Stimulated activated CD4-positive, alpha-beta T cell treated with anti-CD3 and anti-CD28 coated beads, Interleukin-15, amount 100 ng/mL, for 1 hour (primary cell): ENCODE measurements at places on chromosomes 4 and X.

- no peak for DNase-seq
Observed at GRCh38 chrX:39601231-39602177, 496.3 kb downstream of the BCOR start.

- DNase-seq = no peak
Observed at GRCh38 chrX:154775419-154776349, 13.0 kb downstream of the DKC1 start.

- DNase-seq = no peak
Observed at GRCh38 chr4:28709891-28710290, 1849.2 kb downstream of the STIM2 start.

GRCh38 chr4:24551492-24552289 lies 32.7 kb downstream of the DHX15 start:
- DNase-seq = no peak

DNA sequence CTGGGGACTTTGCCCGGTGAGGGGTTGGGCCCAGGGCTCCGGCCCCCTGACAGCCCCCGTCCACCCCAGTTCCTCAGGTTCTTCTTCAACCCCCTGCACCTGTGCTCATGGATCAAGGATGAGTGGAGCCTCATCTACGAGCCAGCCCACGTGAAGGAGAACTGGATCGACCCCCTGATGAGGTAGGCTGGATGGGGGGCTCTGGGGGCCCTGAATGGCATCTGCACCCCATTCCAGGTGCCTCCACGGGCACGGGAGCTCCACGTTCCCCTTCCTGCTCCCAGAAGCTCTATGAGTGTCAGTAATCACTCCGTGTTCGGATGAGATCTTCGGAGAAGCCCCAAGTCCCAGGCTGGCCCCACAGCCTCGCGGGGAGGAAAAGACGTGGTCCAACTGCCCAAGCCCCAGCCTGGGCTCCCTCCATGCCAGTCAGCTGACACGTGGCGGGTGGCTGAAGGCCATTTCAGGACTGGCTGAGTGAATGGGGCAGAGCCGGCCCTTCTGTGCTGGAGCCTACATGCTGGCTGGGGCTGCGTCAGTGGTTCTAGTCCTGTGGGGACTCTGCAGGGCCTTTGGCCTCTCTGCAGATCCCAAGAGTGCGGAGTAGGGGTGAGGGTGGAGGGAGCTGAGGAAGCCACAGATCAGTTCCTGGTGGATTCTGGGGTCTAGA lies 24.4 kb downstream of the CFAP99 start:
- no peak for DNase-seq

DNA sequence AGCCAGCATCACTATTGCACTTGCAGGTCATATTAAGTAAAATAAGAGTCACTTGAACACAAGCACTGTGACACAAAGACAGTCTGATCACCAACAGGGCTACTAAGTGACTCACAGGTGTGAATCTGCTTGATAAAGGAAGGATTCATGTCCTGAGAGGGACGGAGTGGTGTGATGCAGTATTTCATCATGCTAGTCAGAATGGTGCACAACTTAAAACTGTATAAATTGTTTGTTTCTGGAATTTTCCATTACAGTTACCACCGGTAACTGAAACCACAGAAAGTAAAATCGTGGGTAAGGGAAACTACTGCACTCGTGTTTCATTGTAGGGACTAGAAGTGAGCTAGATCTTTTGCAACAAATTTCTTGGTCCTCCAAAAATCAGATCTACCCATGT lies 109.7 kb downstream of the ELOVL6 start:
- no peak for DNase-seq

- no peak for DNase-seq
Observed at GRCh38 chrX:128616933-128617332, 564.7 kb upstream of the ACTRT1 start.

DNA sequence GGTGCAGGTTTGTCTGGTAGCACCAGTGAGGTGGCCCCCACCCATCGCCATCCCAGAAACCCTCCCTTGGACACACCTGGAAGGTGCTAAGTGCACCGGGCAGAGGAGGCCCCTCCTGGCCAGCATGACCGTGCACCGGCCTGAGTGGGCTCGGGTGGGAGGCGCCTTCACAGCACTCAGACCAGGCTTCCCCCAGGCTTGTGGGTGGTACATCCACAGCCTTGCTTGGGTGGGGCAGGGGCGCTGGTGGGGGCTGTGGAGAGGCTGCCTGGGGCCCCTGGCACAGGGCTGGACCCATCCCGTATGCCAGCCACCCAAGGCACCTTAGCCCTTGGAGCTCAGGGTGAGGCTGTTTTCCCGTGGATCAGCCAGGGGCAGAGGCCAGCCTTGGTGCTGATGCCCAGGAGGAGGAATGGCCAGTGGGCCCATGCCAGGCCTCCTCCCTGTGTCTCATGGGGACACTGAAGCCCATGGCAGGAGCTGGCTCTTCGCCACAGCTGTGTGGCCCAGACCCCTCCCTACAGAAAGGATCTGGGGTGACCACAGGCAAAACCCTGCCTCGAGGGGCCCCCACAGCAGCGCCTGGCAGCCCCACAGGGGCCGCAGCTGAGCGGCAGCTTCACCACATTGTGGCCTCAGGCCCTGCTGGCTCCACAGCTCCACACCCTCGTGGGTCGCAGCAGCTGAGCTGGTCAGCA lies 21.4 kb downstream of the NKX1-1 start:
- DNase-seq = no peak

GRCh38 chr4:112288455-112288854 lies 2.8 kb upstream of the TIFA start:
- DNase-seq = no peak
